ENCODE measurements at places on chromosomes 3 and 15.

DNA sequence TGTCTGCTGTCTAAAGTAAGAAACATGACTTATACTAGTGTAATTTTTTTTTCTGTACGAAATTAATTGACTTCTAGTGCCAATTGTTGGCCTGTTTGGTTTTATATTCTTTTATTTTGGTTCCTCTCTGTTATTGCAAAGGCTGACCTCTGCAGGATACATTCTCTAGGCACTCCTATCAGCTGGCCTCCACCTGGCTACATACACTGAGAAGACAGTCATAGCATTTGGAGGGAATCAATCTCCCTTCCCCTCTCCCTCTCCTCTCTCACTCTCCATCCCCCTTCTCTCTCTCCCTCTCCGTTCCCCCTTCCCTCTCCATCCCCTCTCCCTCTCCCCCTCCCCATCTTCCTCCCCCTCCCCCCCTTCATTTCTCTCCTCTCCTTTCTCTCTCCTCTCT is 116.7 kb downstream of the MCTP2 start:
- DNase-seq, result no peak

DNA sequence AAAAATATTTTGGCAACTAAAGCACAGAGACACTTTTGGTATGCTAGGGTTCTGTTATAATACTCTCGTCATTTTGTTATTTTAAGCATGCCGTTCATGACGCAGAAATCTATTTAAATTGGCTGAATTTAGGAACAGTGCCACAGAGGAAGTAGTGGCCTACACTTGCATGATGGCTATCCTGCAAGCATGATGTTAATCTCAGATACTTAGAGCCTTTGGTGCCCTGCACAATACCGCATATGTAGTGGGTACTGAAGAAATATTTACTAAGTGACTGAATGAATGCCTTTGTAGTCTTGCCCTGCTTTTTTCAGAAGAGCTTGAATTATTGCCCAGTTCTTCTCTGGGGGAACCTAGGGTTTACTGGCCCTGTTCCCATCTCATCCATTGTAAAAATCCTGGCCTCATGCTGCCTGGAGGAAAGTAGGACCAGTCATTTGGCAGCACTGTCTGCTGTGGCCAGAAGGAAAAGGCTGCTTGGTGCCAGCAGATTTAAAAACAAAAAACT is 79.0 kb downstream of the SERPINI1 start:
- DNase-seq, result no peak

DNA sequence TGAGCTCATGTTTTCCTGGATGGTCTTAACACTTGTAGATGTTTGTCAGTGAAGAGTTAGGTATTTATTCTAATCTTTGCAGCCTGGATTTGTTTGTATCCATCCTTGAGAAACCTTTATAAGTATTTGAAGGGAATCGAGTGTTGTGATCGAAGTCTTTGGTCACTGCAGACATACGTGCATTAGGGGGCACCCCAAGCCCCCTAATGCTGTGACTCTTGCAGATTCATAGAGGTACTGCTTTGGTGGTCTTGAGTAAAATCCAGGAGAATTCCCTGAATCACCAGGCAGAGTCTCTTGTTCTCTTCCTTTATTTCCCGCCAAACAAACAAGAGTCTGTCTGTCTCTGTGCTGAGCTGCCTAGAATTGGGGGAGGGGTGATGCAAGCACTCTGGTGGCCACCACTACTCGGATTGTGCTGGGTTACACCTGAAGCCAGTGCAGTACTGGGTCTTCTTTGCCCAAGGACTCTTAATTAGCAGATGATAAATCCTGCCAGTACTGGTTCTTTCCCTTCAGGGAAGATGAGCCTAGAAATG is 170.5 kb upstream of the POU1F1 start:
- no peak for DNase-seq

- DNase-seq, result no peak
Observed at GRCh38 chr3:123291404-123291803, 89.7 kb downstream of the SEC22A start.

DNA sequence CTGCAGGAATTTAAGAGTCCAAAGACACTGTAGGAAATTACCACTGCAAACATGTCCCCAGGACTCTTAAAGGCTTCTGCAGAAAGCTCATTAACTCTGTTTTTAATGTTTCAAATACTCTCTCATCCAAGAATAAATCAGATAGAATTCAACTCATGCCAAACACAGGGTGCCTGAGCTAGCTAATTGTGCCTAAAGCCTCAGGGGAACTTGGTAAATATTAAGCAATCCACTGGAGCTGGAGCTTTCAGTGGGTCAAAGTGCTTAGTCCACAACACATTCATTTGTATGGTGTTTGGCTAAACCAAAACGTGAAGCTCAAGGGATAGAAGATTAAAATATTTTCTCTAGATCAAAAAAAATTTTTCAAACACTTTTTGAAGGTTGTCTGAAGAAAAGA is 131.4 kb downstream of the THRB start:
- DNase-seq, result no peak

DNA sequence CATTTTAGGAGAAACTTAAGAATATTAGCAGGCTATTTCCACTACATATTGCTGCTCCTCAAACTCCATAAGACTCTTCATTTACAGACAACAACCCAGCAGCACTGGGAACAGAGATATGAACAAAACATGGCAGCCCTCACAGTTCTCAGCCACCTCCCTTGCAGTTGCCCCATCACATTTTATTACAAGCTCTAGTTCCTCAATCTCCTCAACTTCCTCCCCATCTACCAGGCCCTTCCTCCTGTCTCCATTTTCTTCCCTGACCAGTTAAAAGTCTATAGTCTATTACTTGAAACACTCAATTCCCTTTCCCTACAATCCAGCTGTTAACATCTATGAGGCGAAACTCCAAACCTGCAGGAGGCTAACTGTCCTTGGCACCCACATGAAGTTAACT is 412.5 kb downstream of the TBC1D5 start:
- no peak for DNase-seq

GRCh38 chr3:134680796-134681521 is 30.1 kb upstream of the KY start:
- DNase-seq, result no peak

DNA sequence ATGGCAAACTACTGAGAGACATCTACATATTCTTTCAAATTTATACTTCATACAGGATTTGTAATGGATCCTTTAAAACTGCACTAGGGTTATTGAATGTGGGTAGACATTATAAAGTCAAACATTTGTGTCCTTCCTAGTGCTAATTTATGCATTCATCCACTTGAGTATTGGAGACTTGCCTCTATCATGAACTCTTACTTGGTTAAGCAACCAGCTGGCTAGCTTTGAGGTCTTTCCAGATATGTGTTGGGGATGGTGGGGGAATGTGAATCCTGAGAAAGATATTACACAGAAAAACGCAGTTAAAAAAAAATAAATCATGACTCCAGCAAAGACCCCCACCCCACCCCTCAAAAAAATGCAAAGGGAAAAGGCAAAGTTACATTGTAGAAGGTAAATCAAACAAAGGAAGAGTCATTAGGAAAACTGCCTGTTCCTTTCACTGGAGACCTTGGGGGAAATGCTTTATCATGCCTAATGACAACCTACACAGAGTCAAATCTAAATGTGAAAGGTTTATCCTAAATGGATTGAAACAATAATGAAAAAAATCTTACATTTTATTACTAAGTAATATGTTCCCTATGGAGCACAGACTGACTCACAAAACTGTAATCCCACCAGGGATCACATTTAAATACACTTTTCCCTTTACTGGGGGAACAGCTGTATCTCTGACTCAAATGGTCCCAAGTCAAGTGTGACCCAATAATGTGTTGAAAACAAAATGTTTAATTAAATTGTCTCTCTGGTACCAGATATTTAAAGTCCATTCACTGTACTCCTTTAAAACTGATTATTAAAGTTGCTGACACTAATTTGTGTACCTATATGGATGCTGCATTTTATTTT is 522.3 kb downstream of the ROBO1 start:
- DNase-seq, result no peak

DNA sequence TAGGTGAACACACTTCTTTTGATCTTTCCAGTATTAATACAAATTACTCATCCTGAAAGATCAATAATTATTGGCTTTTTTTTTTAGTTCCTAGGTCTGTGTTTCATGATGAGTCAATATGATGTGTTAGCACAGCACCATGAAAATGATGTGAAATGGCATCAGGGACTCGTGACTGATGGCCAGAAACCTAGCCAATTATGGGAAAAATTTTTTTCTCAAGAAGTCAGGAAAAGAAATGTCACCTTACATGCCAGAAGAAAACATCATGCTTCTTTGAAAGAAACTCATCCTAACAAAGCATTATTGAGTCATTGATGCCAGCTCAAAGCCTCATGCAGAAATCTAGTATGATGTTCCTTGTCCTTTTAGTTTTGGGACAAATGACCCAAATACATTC is 468.3 kb upstream of the CBLB start:
- no peak for DNase-seq

DNA sequence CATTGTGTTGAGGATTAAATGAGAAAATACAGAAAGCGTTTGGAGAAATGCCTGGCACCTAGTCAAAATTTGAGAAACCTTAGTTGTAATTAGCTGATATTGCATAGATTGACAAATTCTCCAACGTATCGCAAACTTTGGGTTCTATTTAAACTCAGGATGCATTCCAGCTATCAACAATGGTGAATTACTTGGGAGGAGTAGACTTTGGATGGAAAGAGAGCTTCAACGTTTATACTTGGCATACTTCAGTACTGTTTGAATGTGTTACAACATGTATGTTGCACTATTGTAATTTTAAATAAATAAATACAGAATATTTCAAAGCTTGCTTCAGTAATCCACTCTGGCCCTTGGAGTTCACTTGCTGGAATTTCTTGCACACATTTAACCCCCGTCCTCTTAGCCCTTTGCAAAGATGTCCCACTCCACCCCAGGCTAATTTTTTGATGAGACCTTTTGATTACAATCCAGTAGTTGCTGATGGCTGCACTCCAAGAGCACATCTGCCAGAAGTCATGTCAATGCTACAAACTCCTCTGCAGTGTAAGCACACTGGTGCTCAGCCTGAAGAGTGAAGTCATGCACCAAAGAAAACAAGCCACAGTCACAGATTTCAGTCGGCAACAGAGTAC is 4.7 kb upstream of the DIS3L start:
- no peak for DNase-seq

DNA sequence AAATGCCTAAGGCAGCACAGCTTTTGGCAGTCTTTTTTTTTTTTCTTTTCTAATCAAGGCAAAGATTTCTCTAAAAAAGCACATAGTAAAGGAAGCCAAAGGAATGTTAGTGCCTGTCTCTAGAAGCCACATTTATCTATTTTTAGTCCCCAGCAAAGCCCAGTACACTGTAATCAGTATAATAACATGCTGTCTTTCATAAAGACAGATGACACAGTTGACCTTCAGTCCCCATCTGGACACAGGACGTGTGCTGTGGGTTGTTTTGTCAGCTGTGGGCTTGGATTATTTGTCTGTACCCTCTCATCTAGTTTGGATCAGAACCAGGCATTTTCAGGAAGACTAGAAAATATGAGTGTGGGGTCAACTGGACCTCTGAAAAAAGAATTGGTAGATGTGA is 110.4 kb upstream of the CTNNB1 start:
- DNase-seq, result no peak

GRCh38 chr3:44890258-44890657 is 15.8 kb downstream of the TGM4 start:
- no peak for DNase-seq

DNA sequence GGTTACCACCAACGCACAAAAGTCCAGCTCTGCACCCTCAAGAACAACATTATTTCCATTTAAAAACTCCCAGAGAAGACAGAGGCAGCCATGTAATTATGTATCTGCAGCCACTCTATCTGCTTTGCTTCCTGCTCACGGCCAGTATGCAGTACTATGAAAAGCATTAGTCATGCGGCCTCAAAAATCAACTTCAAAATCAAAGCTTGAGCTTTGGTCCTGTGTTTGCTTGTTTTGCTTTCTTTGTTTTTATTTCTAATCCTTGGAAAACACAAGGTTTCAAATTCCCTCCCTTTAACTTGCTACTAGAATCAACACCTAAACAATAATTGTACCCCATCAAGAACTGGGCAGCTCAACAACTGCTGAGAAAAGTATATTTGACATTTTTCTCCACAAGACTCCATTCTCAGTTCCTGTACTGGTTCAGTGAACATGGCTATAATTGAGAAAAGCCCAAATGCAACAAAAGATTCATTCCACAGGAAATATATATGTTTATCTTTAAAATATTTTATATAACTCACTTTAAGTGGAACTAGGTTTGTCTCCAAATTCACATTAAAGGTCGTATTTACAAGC is 37.6 kb downstream of the GBE1 start:
- DNase-seq, result no peak

GRCh38 chr15:34812369-34812768 is 17.0 kb upstream of the ACTC1 start:
- DNase-seq, result no peak

- DNase-seq, result no peak
Observed at GRCh38 chr3:270688-271087, 74.1 kb downstream of the CHL1 start.

DNA sequence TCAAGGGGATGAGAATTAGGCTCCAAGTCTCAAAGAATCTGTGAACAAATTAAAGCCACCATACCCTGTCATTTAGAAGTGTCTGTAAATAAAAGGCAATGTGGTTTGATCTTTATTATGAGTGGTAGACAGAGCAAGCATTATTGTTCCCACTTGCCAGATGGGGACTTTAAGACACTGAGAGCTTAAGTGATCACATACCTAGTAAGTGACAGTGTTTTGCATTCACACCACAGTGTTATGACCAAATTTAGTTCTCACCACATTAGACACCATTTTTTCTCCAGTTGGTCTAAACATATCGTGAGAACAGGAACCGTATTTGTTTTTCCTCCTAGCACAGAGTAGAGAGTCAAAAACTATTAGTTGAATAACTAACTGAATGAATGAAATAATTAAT is 13.2 kb upstream of the ZBED2 start:
- no peak for DNase-seq

GRCh38 chr3:170513642-170514041 is 72.2 kb downstream of the SLC7A14 start:
- DNase-seq, result no peak

DNA sequence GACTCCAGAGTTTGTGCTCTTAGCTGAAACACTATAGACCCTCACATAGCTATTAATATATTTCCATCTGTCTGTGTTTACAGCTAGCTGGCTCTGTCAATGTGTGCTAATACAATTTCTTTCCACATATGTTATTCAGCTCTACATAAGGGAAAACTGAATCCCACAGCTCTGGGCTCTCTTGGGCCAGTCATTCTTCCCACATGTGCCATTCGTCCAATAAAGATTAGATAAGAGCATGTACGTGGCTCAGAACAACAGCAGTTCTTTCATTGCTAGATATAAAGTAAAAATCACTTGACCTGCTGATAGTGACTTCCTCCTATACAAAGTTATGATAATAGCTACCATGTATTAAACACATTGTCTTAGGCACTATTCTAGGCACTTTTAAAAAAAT is 2.8 kb upstream of the ILDR1 start:
- DNase-seq, result no peak
